Stimulated activated CD4-positive, alpha-beta T cell treated with anti-CD3 and anti-CD28 coated beads, Interleukin-12 subunit alpha, Interleukin-12 subunit beta, amount 100 ng/mL, for 24 hours (primary cell): ENCODE measurements at places on chromosomes 2 and 18.

- no peak for DNase-seq
Observed at GRCh38 chr2:190311893-190312634, 7.6 kb downstream of the HIBCH start.

DNA sequence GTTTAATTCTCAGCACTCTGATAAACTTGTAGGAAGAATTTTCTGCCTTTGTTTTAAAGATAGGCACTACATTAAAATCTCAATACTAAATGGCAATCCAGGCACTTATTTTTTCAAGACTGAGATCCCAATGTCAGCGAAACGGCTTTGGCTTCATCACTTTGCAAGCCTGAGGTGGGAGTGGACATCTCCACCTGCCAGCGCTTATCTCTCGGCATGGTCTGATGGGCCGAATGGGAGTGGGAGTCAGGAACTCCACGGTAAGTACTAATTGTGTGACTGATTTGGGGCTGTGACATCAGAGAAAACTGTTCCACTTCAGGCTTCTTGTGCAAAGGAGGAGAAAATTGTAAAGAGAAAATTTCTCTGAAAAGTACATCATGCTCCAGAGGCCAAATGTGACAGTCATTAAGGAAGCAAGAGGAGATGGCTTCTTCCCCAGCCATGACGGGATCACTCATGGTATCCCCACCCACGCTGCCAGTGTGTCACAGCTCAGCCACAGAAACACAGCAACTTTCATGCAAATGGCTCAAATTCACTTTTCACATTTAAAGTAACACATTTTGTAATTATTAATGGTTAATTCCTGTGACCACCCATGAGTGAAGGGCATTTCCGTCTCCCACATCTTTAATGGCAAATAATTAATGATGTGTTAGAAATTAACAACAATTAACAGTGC is 385.5 kb upstream of the HNRNPA3 start:
- no peak for DNase-seq

- DNase-seq, result no peak
Observed at GRCh38 chr18:44557616-44558151, 123.0 kb upstream of the SETBP1 start.

DNA sequence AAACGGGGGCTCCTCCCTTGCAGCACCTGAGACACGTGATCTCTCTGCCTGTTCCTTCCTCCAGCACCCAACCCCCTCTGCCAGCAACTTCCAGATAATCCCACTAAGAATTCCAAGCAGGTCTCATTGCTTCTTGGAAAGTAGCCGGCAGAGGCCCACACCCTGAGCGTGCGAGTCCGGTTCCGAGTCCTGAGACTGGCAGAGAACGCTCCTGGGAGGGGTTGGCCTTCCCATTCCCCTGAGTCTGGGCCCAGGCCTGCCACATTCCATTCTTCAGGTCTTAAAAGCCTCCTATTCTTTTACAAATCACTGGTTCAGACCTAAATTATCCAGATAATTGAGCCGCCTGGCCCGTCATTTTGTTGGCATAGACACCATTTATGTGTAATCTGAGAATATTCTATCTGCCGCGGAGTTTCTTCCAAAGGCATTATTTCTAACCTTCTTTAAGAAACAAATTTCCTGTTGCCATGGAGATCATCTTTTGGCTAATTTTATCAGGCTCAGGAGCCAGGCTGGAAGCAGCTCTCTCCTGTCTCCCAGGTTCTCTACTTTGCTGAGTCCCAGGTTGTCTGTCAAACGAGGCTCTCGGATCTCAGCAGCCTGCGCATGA is 165.4 kb downstream of the MYCN start:
- DNase-seq, result no peak

DNA sequence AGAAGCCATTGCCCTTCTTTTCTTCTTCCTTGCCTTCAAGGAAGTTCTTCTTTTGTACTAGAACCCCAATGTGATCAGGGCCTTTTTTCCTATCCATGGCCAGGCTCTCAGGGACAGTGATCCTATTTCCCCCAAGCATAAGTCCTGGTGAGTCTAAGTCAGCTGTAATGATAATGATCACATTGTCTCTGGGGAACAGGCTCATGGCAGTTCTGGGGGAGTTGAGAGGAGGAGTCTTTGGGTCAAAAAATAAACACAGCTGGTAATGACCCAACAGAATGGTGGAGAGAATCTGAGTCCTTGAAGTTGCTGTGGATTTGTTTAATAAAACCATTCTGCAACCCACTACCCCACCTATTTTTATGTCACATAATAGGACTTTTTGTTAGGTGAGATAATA is 96.6 kb downstream of the SOCS6 start:
- no peak for DNase-seq

- DNase-seq, result no peak
Observed at GRCh38 chr2:236960531-236960930, 125.2 kb upstream of the COPS8 start.

DNA sequence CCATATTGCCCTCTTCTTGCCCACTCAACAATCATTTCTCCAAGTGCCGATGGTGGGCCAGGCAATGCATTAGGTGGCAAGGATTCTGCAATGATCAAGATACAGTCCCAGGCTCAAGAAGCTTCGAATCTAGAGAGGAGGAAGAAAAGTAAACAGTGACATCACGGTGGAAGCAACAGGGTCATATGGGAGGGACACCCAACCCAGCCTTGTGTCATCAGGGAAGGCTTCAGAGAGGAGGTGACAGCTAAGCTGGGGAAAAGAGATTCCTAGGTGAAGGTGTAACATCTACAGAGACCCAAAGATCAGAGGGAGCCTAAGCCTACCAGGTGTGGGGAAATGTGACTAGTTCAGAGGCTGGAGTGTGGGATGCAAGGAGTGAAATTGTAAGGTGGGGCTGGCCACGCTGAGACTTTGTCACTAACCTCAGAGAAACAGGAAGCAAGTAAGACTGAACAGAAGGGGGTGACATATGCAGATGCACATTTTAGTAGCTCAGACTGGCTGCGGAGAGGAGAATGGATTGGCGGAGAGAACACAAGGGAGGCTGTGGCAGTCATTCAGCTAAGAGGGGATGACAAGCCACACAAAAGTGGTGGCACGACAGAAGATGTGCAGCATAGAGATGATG is 104.9 kb downstream of the ANKRD44 start:
- peak; percentile 44 for DNase-seq

DNA sequence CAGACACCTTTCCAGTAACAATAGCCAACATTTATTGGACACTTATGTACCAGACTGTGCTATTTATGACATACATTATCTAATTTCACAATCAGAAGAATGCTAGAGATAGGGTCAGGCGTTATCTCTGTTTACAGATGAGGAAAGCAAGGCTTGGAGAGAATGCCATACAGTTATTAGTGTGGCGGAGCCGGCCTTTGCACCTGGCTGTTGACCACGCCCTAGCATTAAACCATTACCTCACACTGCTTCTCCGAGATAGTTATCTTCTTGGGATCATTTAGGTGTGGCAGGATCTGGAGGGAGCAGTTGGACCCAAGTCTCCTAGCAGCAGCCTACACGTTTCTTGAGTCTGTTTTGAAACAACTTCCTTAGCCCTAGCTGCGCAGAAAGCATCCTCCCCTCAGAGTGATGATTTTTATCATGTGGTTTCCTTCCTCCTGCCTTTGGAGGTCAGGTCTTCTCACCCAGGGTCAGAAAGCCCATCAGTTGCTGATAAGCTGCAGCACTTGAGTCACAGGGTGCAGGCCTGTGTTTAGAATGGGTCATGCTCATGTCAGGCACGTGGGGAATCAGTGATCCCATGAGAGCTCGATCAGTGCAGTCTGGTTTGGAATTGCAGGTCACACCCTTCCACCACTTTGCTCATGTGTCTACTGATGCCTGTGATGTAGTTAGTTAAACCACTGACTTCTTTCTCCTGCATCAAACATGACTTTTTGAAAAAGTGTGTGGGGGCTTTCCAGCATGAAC is 118.2 kb downstream of the SPTBN1 start:
- DNase-seq, result peak; percentile 28

DNA sequence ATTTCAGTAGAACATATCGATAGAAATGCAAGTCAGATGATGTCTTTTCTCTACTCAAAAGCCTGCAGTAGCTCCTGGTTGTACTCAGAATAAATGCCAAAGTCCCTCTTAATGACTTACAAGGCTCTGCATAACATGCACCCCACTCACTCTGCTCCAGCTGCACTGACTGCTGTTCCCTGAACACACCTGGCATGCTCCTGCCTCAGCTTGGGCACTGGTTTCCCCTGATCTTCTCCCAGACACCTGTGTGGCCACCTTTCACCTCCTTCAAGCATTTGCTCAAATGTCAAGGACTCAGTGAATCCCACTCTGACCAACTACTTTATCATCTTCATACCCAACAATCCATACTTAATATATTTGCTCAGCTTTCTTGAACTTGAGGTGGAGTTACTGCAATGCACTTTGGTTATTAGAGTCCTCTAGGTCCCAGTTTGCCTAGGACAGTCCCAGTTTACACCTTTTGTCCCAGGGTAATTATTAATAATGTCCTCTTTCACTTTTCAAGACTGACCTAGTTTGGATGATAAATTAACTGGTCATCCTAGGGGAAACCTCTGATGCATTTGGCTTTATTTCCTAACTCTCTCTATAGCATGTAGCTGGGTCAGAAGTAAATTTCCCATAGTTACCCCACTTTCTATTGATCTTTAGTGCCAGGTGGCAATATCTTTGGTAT is 44.1 kb downstream of the ACAA2 start:
- no peak for DNase-seq

- DNase-seq, result no peak
Observed at GRCh38 chr18:59717291-59717690, 20.1 kb upstream of the CCBE1 start.

DNA sequence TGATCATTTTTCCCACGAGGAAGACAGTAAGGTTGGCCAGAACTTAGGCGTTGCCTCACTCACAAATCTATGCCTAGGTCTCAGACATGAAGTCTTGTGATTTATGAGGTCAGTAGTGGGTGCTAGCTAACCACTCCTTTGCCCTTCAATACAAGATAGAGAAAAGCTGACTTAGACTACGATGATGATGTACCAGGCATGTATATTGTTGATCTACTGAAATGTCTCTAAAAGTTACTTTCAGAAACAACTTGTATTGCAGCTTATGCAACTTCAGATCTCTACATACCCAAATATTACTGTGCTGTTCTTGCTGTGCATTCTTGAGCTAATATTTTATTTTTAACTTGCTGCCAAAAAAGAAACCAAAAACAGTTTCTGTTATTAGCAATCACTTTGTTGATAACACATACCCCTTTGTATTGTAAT is 30.6 kb downstream of the MAPRE2 start:
- no peak for DNase-seq

DNA sequence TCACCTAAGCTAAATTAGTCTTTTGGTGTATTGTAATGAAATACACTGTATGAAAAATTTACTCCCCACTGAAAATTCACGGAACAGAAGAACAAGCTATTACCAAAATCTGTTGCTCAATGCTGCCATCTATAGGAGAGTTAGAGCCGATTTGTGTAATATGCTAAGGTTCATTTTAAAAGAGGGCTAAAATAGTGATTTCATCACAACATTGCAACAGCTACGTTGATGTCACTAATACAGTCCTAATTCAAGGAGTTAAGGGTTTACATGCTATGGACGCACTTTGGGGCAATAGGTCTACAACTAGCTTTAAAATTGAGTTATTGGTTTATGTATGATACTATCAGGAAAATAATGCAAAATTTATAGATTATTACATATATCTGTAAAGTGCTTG is 3.0 kb upstream of the IRS1 start:
- no peak for DNase-seq

DNA sequence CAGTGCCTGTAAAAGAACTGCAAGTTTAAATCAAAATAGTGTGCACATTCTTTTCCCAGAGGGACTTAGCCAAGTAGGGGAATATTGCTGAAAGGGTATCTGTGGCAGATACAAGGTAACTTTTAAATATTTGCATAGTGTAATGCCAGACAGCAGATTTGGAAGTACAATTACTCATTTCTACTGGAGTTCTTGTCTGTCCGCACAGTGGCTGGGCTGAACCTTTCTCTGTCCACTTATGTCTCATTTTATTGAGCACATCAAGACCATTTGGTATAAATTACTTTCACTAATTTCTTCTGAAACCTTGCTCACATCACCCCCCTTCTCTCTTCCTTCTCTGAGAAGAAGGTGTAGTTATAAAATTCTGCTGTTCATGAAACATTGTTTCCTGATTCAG is 271.3 kb downstream of the THSD7B start:
- no peak for DNase-seq

- no peak for DNase-seq
Observed at GRCh38 chr18:71989616-71990015, 554.5 kb downstream of the CBLN2 start.

DNA sequence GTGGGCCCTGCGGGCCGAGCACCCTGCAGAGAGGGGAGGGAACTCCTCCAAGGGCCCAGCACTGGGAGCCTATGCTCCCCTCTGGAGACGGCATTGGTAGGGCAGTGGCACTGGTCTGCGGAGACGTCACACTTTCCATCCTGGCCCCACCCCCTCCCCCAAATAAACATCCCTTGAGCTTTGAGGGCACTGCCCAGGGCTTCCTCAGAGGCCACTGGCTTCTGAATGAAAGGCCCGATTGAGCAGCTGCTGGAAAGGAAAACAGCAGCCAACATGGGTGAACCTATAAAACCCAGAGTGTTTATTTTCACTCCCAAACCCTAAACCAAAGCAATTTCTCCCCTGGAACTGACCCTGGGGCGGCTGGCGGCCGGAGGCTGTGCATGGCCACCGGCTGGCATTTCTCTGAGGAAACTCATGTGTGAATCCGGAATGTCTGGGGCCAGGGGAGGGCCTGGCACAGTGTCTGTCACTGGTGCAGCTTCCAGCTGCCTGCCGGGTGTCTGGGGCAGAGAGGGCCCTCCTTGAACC is 138.9 kb downstream of the DYSF start:
- DNase-seq, result no peak

- DNase-seq, result no peak
Observed at GRCh38 chr2:19617257-19617848, 258.9 kb upstream of the OSR1 start.

DNA sequence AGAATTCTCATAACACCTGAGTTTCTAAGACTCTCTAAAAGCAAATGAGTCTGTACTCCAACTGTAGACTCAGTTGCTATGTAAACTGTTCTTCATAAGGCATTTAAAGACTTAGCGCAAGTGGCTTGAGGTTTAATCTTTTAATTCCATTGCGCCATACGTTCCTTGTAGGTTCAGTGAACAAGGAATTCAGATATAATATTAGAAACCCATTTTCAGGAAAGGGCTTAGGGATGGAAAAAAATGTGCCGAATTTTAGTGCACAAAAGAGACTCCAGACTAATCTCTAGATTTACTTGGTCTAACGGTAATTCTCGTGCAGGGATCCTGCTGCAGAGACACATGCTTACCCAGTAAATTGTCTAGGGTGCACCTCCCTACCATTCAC is 268.9 kb upstream of the TANK start:
- DNase-seq, result no peak

- DNase-seq, result peak; percentile 46
Observed at GRCh38 chr18:77063260-77063659, 69.3 kb downstream of the MBP start.

DNA sequence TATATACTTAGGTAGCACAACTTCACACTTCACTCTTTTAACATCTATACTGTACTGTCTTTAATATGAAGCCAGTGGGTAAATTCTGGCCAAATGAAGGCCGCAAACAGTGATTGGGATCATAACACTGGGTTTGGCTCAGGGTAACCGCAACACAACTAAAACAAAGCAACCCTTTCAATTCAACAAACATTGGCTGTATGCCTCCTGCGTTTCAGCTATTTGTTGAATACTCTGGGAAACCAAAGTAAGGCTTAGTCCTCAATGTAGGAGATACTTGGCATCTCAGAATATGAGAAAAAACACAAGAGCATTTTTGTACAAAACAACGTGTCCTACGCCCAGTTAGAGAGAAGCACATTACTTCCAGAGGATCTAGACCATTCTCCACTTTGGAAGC is 693.3 kb upstream of the KLHL29 start:
- no peak for DNase-seq

- DNase-seq, result no peak
Observed at GRCh38 chr2:18379870-18380269, 180.6 kb downstream of the RDH14 start.
